ENCODE measurements at places on chromosomes 2 and 18.

GRCh38 chr2:181948227-181948626 lies 37.4 kb upstream of the PPP1R1C start:
- DNase-seq, result no peak

DNA sequence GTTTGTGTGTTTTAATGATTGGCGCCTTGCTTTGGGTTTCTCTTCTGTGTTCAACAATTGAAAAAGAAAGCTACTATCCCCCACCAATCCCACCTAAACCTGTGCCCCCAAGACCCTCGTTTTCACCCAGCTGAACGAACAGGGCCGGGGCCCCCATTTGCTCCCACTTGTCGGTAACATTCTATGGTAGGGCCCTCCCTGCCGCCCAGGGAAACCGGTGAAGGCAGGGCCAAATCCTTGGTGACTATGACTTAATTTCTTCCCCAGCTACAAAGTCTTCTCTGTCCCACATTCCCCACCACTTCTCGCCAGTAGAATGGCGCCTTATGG lies 598 bp upstream of the SNRNP200 start:
- DNase-seq, result no peak

DNA sequence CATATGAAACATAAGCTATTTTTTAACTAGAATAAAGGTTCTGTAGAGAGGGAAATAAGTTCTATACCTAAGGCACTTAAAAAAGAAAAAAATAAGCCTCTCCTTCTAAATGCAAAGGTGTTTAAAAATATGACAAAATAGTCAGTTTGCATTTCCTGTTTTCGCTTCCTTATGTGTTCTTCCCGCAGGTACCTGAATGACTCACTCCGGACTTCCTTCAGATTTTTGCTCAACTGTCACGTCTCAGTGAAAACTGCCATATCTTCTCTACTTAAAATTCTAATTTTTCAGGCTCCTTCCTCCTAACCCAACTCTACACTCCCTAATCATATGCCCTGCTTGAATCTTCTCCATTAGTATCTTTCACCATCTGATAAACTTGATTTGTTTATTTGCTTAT lies 1333.1 kb downstream of the LRP1B start:
- no peak for DNase-seq

GRCh38 chr2:105057005-105057404 lies 19.1 kb downstream of the MRPS9 start:
- no peak for DNase-seq

GRCh38 chr18:63183378-63183777 lies 136.2 kb downstream of the BCL2 start:
- no peak for DNase-seq

- DNase-seq, result no peak
These were observed 820 bp downstream of the MTCL1 start for GRCh38 chr18:8705961-8706790.

- no peak for DNase-seq
These were observed 51.9 kb downstream of the ACSL3 start for GRCh38 chr2:222912776-222913175.

DNA sequence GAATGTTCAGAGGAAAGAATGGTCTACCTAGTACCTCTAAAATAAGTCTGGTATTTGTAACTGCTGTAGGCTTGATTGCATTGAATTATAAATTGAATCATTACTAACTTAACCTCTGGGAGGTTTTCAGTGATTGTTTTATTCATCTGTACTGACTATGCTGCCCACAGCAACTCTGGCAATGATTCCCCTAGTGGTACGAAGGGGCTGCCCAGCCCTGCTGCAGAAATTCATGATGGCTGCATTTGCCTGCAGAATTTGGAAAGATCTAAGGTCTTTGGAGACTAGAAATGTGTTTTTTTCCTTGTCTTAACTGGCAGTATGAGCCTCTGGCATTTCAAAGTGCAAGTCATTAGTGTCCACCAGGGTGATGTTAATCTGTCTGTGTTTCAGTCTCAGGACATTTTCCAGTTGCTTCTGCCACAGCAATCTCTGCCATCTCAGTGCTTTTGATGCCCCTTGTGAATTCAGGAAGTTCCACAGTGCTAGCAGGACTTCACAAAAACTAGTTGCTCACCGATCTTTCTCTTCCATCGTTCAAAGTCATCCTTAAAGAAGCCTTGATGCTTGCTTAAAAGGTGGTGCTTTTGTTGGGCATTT lies 13.4 kb upstream of the LRPPRC start:
- DNase-seq, result no peak

DNA sequence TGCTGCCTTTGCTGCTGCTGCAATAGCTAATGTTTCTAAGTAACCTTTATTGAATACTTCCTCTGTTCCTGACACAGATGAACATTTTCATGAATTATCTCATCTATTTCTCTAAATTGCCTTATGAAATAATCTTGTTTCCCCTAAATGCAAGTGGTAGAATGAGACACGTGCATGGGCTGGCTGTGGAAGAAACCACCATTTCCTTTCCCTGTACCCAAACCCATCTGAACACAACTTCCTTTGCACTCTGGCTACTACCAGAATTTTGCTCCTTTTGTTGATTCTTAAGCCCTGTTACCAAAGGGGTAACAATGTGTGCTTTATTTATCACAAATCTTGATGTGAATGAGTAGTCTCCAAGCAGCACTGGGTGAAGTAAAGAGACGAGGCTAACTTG lies 29.2 kb downstream of the AKAIN1 start:
- no peak for DNase-seq

GRCh38 chr2:3170792-3171455 lies 206.7 kb downstream of the EIPR1 start:
- DNase-seq, result no peak

- DNase-seq, result no peak
These were observed 64.1 kb downstream of the KCNJ3 start for GRCh38 chr2:154762638-154763037.

- no peak for DNase-seq
These were observed 35.6 kb upstream of the ZSWIM2 start for GRCh38 chr2:186884587-186884986.

DNA sequence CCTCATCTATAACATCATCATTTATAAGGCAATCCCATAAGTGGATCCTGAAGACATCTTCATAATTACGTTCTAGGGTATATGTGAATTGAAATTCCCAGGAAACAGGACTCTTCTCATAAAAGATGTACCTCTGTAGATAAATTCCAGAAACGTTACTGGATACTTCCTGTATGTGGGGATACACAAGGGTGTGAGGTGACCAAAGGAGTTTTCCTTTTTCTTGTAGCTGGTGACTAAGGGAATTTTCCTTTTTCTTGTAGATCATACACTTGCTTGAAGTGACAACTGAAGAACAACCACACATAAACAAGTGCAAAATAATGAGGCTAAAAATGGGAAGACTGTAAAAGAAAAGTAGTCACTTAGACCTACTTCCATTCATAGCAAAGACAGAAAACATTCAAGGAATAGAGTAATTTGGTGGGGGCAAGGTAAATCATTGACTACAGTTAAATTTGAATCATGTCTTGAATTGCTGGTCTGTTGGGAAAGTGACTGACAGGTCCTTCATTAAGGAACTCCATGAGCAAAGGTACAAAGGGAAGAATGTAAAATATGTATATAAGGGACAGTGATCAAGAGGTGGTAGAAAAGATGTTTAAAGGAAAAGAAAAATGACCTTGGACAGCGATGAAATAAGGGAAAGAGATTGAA lies 53.2 kb upstream of the UBE2E3 start:
- DNase-seq, result no peak

- no peak for DNase-seq
These were observed 14.6 kb upstream of the NT5C1B start for GRCh38 chr2:18603854-18604530.

DNA sequence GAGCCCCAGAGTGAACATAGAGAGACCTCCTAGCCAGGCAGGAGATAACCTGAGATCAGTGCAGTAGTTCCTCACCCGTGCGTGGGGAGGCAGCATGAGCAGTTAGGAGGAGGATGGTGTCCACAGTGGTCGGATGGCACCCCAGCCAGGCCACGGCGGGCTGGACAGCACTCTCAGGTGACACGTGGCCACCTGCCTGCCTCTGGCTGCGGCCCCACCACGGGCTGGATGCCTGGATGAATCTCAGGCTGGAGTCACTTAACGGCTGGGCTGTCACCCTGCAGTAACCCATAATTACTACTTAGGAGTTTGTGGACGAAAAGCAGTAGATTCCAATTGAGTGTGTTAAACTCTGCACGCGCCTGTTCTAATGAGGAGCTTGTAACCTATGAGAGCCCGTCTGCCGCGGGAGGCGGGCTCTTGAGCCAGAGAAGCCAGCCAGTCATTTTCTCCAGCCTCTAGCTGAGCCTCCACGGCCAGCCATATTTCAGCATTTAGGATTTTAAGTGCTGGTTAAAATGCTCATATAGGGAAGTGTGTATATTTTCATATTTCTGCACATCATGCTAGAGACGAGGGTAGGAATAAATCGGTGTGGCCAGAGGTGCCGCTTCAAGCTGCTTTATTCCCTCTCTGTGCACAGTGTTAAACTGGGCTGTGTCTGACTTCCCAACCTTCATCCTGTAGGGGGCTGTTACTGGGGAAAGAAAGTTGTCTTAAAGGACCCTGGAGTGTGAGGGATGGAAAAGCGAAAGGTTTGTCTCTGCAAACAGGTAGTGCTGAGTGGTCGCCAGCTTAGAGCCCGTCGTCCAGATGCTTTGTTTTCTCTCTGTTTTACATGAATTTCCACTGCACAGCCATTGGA lies 144.0 kb downstream of the GLI2 start:
- DNase-seq, result peak; percentile 67

DNA sequence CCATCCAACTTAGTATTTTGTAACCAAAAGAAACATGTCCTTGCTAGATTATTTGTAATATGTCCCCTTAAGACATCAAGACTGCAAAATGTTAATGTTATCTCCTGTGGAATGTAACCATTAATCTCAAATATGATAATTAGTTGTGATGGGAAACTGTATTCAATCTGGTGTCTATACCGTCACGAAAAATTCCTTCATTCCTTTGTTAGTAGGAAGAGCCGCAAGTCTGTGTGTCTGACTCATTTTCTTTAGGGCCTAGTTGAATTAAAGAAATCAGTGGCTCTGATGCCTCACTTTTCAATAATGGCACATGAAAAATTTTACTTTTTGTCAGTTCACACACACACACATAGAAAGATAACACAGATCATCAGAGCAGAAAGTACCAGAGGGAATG lies 127.1 kb upstream of the CHAC2 start:
- DNase-seq, result peak; percentile 3

GRCh38 chr2:239269173-239269885 lies 131.5 kb downstream of the HDAC4 start:
- no peak for DNase-seq

DNA sequence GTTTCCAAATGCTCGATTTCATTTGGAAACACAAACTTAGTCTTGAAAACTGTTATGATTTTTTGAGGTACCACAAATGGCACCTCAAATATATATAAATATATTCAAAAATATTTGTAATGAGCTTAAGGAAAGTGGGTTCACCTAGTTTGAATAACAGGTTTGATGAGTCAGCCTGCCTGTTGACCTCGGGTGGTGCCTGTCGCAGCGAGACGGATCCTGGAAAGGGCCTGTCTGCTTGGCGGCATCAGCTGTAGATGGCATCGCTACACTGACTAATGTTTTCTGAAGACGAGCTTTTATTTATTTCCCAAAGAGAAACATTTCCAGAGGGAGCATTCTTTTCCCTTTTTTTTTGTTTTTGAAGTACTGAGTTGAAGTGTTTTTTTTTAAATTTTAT lies 6.9 kb downstream of the ALLC start:
- no peak for DNase-seq

GRCh38 chr2:24913911-24914310 lies 6.1 kb downstream of the ADCY3 start:
- no peak for DNase-seq

GRCh38 chr18:11976315-11977152 lies 4.8 kb upstream of the IMPA2 start:
- peak; percentile 90 for DNase-seq

DNA sequence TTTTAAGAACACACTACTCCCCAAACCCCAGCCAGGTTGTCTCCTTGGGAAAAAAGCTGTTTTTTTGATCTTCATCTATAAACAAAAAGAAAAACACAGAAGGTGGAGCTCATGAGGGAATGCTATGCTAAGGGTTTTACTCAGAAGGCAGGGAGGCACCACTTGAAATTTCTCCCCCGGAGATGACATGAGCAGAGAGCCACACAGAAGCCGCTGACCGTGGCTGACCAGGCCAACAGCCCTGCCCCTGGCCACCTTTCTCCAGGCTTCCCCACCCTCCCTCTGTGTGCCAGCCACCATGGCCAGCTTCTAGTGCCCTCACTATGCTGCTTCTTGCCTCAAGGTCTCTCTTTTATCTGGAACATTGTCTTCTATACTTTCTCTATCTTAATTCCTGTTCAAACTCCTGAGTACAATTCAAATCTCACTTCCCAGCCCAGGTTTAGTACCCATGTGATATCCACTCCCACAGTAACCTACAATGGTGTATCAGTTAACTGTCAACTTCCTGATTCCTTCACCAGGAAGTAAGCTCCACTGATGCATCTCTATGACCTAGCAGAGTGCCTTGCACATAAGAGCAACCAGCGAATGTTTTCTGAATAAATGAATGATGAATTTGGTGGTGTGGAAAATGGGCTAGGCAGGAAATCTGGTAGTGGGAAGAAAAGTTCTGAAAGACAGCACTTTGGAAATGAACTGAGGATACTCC lies 15.3 kb downstream of the LAPTM4A start:
- no peak for DNase-seq

DNA sequence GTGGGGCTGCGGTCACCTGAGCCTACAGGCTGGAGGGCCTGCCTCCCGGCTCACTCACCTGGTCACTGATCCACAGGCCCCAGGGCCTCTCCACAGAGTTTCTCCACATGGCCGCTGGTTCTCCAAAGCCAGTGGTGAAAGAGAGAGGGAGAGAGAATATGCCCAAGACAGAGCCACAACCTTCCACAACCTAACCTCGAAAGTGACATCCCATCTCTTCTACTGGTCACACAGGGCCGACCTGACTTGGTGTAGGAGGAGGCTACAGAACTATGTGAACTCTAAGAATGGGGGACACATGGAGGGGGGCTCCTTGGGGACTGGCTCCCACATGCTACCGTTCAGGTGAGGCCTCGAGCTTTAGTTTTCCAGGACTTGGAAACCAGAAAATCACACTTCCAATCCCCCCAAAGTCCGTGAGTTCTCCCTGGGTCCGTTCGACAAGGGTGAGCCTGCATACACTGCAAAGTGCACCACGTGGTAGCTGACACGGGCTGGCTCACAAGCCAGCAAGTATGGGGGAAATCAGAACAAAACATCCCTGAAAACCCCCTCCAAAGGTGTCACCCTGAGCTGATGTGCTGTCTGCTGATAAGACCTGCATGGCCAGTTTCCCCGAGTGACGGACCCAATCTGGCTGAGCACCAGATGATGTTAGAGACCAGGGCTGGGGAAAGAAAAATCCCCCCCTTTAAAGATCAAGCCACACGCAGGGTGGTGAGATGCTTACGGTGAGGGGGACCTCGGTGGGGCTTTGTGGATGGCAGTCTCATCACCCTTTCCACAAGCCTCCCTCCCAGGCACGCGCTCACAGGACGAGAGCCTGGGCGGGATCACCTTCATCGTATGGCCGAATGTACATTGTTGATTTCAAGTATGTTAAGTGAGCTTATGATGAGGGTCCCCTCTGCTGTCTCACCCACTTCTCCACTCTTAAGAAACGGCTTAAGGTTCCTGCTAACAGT lies 54.2 kb upstream of the SEMA4C start:
- DNase-seq, result no peak
